Stomach (tissue), 19 donors: ENCODE measurements at places on chromosomes 2 and 18. TPM values are rescaled to one million over a fixed set of nuclear protein-coding genes. Genes with fewer than 3 reads are reported as not detected.

The MRO gene
- total RNA-seq: 0.45 TPM

The GALNT13 gene
- total RNA-seq: not detected

The DSC3 gene
- not detected for total RNA-seq

- H3K27me3 ChIP-seq: no peaks in the 10 kb centered on the region
- no peak overlapping the region for H3K4me3 ChIP-seq
- no peaks in the 10 kb centered on the region for H3K4me1 ChIP-seq
- peak; percentile 20 for DNase-seq
- no peaks in the 10 kb centered on the region for H3K36me3 ChIP-seq
- H3K27ac ChIP-seq: no peak overlapping the region
These were observed 86.6 kb upstream of the CAVIN2 start for GRCh38 chr2:191933307-191934105.

DNA sequence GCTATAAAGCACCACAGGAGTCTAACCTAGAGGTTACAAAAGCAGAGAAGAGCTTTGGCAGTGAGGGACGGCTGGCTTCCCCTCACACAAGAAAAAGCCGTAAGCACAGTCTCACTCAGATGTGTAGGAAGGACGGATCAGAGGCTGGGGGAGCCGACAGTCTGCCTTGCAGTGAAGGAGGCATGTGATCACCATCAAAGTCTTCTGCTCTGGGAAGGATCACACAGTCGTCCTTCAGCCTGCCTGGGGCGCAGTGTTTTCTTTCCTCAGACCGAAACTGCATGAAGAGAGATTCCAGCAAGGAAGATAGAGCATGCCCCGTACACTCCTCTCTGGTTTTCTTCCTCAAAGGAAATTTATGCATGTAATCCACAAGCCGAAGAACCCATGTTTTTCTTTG, 24.1 kb downstream of the GATA6 start:
- H3K27ac ChIP-seq: peak overlapping the region; percentile 77
- H3K4me3 ChIP-seq: no peak overlapping the region
- H3K4me1 ChIP-seq: peaks cover 44% of the 10 kb centered on the region
- H3K36me3 ChIP-seq: no peaks in the 10 kb centered on the region
- DNase-seq: no peak

DNA sequence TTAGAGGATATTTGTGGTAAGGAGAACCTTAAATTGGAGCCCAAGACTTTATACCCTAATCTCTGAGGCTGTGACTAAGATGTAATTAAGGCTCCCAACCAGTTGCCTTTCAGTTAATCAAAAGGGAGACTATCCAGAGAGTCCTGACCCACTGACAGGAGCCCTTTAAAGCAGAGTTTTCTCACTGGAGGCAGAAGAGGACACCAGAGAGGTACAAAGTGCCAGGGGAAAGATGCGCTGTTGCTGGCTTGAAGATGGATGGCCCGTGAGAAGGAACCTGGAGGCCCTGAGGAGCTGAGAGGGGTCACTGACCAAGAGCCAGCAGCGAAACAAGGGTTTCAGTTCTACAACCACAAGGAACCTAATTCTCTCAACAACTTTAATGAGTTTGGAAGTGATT, 137.3 kb downstream of the TMEM131 start:
- no peak for DNase-seq
- H3K36me3 ChIP-seq: peaks cover 28% of the 10 kb centered on the region
- no peak overlapping the region for H3K4me3 ChIP-seq
- H3K27me3 ChIP-seq: no peaks in the 10 kb centered on the region
- peaks cover 5% of the 10 kb centered on the region for H3K4me1 ChIP-seq
